GM12878 (cell line): ENCODE measurements at places on chromosomes 11 and 22. TPM values are rescaled to one million over a fixed set of nuclear protein-coding genes. Genes with fewer than 3 reads are reported as not detected.

FAM227A gene
- total RNA-seq, result 0.33 and 0.53 TPM in 2 replicates

DNA sequence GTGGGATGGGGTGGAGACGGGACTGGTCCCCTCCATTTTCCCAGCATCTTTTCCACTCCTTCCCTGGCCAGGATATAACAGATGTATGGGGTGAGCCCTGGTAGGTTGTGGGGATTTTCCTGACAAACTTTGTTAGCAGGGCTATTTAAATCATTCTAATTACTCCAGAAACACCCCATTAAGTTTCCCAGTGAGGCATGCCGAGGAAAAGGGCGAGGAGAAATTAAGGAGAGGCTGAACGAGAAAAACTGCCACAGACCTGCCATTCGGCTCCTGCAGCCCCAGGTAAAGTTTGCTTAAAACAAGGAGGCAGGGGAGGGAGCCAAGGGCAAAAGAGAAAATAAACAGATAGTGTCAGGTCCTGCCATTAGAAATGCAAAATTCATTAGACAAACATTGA lies 428.2 kb downstream of the BUD13 start:
- no peak for DNase-seq

UNC93B1 gene
- total RNA-seq, result 75.6 and 79.7 TPM in 2 replicates

GRCh38 chr11:79287952-79288351 lies 152.9 kb downstream of the TENM4 start:
- no peak for DNase-seq

DNA sequence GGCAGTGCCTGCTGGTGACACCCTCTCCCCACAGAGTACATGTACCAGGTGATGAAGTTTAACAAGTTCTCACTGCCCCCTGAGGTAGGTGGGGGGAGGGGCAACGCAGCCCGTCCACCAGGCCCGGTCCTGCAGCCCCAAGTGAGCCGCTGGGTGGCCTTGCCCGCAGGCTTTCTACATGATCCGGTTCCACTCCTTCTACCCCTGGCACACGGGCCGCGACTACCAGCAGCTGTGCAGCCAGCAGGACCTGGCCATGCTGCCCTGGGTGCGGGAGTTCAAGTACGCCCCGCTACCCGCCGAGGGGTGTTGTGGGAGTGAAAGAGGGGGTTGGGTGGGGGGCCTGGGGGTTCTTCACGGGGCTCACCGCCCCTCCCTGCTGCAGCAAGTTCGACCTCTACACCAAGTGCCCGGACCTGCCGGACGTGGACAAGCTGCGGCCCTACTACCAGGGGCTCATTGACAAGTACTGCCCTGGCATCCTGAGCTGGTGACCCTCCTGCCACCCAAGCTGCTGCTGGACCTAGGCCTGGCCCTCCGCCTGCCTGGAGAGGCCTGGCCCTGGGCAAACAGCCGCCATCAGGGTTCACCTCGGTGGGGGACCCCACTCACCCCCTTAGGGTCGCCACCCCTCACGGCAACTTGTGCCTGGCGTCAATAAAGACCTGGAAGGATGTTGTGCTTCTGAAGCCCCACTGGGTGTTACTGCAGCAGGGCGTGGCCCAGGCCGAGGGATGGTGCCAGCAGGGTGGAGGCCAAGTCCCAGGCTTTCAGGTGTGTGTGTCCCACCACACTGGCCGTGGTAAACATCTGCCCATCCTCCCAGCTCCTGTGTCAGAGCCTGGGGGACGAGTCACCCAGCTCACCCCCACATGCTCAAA lies 2.9 kb downstream of the MIOX start:
- DNase-seq, result no peak

GRCh38 chr22:41664490-41664889 lies 24.2 kb downstream of the SNU13 start:
- DNase-seq, result no peak

DNA sequence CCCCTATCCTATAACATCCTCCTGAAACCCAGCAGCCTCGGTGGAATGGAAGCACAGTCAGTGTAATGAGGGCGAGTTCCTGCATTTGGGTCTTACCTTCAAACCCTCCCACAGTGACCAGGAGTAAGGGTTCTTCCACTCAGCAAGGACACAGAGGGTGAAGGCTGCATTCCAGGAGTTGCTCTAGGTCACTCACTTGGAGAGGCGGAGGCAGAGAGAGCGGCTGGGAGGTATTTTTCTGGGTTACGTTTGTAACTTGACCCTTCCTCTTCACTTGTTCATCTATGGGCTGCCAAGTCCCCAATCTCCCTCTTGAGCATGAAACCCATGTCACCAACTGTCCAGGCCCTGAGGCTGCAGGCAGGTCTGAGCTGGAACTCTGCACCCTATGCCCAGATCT lies 36.8 kb upstream of the SHISAL1 start:
- no peak for DNase-seq

DNA sequence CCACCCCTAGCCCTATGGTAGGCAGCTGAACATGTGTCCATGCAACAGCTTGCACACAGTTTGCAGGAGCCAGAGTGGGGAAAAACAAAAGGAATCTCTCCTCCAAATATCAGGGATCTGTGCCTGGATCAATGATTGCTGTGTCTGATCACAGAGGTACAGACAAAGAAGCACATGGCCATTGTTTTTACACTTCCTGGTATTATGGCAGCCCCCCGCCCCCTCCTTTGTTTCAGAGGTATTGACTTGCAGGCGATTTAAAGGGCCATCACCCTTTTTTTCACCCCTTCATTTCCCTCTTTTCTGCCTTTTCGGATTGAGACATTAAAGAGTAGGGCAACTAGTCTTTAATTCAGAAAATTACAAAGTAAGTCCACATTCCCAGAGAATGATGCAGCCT lies 453.0 kb upstream of the LUZP2 start:
- no peak for DNase-seq

DNA sequence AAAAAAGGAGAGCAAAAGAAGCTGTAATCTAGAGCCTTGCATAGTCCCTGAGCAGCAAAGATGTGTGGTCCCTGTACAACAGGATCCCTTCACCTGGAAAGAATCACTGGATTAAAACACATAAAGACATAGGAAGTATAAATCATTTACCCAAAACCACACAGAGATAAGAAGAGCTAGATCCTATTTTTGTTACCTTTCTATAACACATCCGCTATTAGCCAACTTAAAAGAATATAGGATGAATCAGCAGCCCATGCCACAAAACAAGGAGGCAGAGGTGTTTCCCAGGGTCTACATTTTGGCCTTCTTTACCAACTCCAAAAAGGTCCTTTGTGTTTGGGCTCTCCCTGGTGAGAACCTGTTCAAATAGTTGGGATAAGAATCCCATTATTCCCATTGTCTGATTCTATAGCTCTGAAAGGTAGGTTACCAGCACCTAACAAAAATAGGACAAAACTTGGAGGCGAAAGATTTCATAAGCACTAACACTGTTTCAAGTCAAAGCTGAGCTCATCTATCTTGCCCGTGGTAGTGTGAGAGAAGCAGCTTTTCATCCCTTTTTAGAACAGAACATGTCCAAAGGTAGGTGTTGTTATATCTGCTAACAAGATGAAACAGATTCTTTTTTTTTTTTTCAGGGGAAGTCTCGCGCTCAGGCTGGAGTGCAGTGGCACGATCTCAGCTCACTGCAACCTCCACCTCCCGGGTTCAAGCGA lies 26.8 kb downstream of the PAK1 start:
- DNase-seq, result no peak

MRPL17 gene
- 85.8 and 91.7 TPM in 2 replicates for total RNA-seq

OR5AK2 gene
- total RNA-seq, result not detected in 2 replicates

GRCh38 chr22:49561976-49562375 lies 265.7 kb downstream of the BRD1 start:
- no peak for DNase-seq

LIF gene
- 1.9 and 2.3 TPM in 2 replicates for total RNA-seq

GRCh38 chr11:83493917-83494316 lies 207.8 kb upstream of the CCDC90B start:
- no peak for DNase-seq

GRCh38 chr11:95586155-95586554 lies 203.4 kb downstream of the FAM76B start:
- no peak for DNase-seq

DNA sequence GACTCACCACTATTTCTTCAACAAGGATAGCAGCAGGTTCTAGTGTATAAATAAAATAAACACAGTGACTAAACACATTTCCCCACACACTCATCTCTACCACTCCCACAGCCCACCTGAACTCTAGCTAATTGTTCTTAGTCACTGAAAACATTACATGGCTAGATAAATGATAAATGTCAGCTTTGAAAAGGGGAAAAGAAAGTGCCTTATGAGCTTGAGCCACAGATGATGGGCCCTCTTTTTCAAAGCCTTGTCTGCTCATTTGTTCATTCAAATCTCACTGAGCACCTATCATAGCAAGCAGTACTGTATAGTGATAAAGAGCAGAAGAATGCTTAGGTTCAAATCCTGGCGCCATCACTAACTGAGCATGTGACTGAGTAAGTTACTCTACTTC lies 58.3 kb downstream of the SIK3 start:
- no peak for DNase-seq

- DNase-seq, result no peak
Observed at GRCh38 chr11:130629039-130629438, 180.6 kb downstream of the ADAMTS15 start.

- DNase-seq, result no peak
Observed at GRCh38 chr11:2318707-2319106, 16.9 kb downstream of the TSPAN32 start.

DNA sequence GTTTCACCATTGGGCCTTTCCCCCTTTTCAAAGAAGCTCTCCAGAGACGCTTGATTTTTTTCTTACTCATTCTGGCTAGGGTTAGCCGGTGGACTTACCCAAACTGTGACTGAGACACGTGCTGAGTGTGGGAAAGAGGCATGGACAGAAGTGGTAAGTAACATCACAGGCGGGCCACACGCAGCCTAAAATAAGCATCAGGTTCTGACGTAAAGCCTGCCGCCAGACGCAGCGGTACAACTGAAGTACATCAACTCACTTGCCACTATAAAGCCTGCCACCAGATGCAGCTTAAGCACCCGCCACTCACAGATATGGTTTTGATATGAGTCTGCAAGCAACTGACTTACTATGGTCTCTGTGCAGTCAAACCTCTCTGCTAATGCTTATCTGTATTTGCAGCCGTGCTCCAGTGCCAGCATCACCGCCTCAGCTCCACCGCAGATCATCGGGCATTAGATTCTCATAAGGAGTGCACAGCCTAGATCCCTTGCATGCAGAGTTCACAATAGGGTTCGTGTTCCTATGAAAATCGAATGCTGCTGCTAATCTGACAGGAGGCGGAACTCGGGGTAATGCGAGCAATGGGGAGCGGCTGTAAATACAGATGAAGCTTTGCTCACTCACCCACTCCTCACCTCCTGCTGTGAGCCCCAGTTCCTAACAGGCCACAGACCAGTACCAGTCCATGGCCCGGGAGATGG lies 58.8 kb downstream of the PHF21B start:
- DNase-seq, result peak; percentile 51

GRCh38 chr11:134730101-134730500 lies 318.1 kb upstream of the B3GAT1 start:
- DNase-seq, result no peak

DNA sequence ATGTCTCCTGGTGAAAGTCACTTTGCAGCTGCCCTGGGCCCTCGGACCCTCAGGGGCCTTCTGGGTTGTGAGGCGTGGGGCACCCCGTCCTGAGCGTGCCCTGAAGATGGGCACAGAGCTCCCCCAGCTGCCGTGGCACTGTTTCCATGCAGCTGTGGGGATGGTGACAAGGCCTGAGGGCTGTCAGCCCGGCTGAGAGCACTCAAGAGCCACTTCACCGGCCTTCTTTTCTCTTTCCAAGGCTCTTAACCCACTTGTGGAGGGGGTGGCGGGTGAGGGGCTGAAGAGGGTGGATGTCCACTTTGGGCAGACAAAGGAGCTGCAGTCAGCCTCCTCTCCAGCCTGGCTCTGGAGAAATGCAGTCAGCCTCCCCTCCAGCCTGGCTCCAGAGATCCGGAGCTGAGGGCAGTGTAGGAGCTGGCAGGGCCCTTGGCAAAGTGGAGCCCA lies 239.5 kb downstream of the ST3GAL4 start:
- no peak for DNase-seq

PATE2 gene
- total RNA-seq, result not detected in 2 replicates

- DNase-seq, result no peak
Observed at GRCh38 chr11:13718394-13718793, 49.9 kb downstream of the FAR1 start.

DNA sequence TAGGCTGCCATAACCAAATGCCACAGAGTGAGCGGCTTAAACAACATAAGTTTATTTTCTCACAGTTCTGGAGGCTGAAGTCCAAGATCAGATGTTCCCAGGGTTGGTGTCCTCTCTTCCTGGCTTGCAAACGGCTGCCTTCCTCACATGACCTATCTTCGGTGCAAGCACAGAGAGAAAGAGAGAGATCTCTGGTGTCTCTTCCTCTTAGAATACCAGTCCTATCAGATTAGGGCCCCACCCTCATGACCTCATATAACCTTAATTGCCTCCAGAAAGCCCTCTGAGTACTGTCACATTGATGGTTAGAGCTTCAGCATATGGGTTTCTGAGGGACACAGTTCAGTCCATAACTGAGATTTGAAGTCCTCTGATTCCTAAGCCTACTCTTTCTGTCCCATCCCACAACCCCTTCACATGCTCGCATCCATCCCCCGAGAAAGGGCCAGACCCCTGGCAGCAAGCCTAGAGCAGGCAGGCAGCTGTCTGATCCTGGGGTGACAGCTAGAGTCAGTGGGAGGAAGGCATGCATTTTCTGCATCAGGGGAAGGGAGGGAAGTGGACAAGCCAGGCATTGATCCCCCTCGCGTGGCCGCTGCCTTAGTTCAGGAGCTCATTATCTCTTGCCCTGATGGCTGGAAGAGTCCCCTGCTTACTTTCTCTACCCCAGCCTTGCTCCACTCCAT lies 114.1 kb downstream of the FAR1 start:
- no peak for DNase-seq

APOL5 gene
- not detected in 2 replicates for total RNA-seq

GRCh38 chr11:106990331-106990730 lies 27.9 kb downstream of the GUCY1A2 start:
- DNase-seq, result no peak

ASRGL1 gene
- total RNA-seq, result 4.5 and 5.8 TPM in 2 replicates

GRCh38 chr22:24706054-24706453 lies 68.5 kb downstream of the PIWIL3 start:
- no peak for DNase-seq

DNA sequence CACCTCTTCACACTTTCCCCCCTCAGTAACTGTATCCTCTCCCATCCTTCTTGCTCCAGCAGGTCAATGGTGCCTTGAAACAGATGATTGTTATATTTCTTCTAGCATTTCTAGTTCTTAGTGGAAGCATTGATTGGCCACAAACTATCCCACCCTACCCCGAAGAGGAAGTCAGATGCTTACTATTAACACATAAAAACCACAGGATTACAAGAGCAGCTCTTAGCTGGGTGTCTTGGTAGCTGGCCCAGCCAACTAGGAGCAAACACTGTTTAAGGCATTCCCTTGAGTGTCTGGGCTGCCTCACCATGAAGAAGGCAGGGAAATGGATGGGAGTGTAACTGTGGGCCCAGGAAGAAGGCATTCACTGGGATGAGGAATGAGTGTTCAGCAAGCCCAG lies 176.6 kb downstream of the GRIK4 start:
- DNase-seq, result no peak

- DNase-seq, result no peak
Observed at GRCh38 chr22:27517361-27518155, 284.0 kb downstream of the MN1 start.
